ENCODE measurements at places on chromosomes 2 and 18. TPM values are rescaled to one million over a fixed set of nuclear protein-coding genes. Genes with fewer than 3 reads are reported as not detected.

Gene UGT1A9
- total RNA-seq = not detected

Gene RFTN2
- total RNA-seq = 5.9 TPM

Gene AGPS
- total RNA-seq = 64.7 TPM

Gene LYG1
- total RNA-seq = 0.14 TPM

Measured in smooth muscle cell of the umbilical artery (primary cell).